ENCODE measurements at places on chromosomes 7 and 10.
A peak's percentile ranks its signal among the peaks of the same experiment; 100 is the strongest.

DNA sequence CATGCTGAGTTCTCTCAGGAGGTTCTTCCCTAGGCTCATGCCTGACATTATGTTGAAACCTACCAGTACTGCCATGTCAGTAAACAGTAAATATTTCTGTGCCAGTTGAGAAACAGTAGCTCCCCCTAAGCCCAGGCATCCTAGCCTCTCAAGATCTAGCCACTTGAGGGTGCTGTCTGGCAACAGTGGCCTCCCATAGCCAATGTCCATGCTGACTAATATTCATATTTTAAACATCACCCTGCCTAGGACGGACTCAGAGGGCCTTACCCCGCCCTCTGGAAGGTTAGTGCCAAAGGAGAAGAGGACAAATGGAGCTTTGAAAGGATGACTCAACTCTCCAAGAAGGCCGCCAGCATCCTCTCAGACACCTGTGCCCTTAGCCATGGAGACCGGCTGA is 7.7 kb downstream of the ACSM6 start:
- no peak for DNase-seq

- no peak for DNase-seq
Observed at GRCh38 chr10:121189066-121189465, 337.9 kb downstream of the WDR11 start.

DNA sequence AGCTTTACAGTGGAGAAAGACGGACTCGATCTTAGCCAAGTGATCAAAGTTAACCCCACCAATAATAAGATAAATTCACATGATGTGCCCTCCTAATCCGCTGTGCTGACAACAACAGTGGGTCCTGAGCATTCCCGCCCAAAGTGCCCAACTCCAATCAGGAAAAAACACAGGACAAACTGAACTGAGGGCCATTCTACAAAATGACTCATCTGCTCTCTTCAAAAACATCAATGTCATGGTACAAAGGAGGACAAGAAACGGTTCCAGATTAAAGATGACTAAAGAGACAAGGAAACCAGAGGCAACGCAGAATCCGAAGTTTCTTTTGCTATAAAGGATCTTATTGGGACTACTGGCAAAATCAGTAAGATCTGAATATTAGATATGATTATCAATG is 79.4 kb downstream of the CTBP2 start:
- DNase-seq: no peak

GRCh38 chr10:89086801-89087521 is 96.4 kb downstream of the FAS start:
- peak; percentile 88 for DNase-seq

DNA sequence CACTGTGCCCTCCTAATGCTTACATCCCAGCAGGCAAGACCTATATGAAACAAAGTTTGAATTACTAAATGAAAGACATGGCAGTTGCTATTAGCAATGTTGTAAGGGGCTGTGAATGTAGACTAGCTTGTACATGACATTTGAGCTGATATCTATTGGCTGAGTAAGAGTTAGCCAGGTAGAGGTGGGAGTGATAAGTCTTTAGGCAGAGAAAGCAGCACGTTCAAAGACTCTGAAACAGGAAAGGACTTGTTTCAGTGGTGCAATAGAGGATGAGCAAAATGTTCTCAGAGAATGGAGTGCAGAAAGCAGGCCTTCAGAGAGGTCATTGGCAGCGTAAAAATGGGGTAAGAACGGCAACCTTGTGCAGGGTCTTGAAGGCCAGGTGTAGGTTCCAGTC is 687.6 kb downstream of the AUTS2 start:
- DNase-seq: no peak

GRCh38 chr10:14389981-14390590 is 59.4 kb upstream of the FRMD4A start:
- no peak for DNase-seq

DNA sequence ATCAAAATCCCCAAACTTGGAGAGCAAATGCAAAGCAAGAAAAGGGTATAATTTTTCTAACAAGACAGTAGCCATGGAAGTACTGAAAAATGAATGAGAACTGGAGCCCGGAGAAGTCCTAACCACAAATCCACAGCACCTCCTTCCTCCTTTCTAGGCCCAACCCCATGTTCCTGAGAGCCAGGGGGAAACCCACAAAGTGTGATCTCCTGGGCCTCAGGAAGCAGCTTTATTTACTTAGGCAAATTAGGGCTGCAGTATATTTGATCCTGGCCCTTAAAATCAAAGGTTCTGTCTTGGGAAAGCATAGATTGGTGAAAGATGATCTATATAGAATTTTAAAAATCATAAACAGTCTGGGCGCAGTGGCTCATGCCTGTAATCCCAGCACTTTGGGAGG is 103.0 kb downstream of the DOCK4 start:
- DNase-seq: peak; percentile 64

- DNase-seq: no peak
Observed at GRCh38 chr7:99465421-99465768, 572 bp downstream of the ATP5MF start.

DNA sequence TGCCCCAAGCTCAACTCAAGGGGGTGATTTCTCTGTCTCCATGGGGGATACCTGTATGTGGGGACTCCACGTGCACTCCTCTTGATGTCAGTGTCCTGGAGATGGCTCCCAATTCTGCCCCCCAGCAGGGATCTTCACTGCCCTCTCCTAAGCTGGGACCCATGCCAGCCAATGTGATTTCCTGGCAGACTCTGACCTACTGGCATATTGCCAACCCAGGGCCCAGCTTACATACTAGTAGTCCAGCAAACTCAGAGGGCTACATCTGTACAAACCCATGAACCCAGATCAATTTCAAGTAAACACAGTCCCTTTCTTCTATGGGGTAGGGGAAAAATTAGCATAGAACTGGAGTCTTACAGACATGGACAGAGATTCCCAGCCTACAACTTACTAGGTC is 26.2 kb upstream of the BMPR1A start:
- no peak for DNase-seq

DNA sequence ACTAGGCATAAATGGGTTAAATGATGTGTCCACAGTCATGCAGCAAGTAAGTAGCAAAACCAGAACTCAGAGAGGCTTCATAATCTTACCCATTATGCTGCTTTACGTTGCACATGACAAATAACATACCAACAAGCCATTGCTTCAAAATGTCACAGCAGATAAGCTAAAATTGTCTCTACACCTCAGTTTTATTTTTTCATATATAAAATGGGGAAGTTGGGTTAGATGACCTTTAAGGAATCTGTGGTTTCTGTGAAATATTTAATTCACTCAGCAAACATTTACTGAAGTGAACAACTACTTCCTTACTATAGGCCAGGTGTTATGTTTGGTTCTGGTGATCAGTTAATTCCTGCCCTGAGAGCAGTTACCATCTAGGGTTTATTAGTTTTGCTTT is 2.2 kb upstream of the ASCC1 start:
- DNase-seq: peak; percentile 23

- DNase-seq: no peak
Observed at GRCh38 chr10:118773041-118773440, 18.3 kb upstream of the CACUL1 start.

DNA sequence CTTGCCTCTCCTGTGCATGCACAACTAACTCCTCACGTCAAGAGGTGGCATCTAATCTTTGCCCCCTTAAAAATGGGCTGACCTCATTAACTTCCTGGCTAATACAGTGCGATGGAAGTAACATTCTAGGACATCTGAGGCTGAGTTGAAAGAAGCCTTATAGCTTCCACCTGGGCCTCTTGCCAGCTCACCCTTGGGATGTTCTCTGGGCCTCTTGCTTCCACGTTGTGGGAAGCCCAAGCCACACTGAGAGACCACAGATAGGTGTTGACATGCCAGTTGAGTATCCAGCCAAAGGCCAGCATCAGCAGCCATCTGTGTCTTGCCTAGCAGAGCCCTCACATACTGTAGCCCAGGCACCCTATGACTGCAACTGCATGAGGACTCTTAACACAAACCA is 60.8 kb upstream of the GDF10 start:
- no peak for DNase-seq

- DNase-seq: no peak
Observed at GRCh38 chr10:67539312-67539711, 156.7 kb downstream of the CTNNA3 start.

- no peak for DNase-seq
Observed at GRCh38 chr10:91838199-91838598, 40.0 kb downstream of the TNKS2 start.

DNA sequence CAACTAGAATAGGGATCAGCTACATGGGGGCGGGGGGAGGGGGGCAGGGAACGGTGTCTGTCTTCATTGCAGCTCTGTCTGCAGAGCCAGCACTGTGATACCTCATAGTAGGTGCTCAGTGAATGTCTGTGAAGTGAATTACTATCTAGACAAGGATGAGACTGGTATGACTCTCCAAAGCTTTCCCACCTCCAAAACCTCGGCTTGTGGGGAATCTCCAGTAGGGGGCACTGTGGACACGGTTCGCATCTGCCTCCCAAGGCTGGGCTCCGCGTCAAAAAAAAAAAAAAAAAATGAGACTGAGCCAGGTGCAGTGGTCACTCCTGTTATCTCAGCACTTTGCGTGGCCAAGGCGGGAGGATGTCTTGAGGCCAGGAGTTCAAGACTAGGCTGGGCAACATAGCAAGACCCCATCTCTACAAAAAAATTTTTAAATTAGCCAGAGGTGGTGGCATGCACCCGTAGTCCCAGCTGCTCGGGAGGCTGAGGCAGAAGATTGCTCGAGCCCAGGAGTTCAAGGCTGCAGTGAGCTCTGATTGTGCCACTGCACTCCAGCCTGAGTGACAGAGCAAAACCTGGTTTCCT is 9.6 kb downstream of the TRIM56 start:
- peak; percentile 90 for DNase-seq

GRCh38 chr10:80460399-80461207 is 6.5 kb downstream of the TSPAN14 start:
- DNase-seq: no peak

DNA sequence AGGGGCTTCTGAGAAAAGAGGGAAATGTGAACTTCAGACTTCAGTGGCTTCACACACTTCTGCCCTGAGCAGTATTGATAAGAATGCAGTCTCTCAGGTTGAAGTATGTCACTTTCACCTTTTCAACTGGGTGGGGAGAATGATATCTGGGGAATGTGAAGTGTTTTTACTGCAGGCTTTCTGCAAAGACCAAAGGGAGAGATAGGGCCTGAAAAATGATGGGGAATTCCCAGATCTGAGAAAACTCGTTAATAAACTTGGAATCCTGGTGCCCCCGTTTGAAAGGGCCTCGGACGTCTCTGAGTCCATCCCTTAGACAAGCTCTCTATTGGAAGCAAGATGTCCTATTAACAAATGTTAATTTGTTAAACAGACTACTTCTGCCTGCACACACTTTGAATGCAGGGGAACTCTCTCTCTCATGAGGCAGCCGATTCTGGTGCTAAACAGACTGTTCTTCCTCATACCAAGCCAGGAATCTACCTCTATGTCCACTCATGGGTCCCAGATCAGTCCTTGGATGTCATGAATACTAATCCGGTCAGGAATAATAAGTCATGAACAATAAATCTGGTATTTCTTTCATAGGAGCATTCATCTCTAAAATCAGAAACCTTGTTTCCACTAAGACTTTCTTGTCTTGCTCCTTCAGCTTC is 193.6 kb downstream of the JCAD start:
- no peak for DNase-seq

GRCh38 chr7:95405208-95405607 is 9.0 kb upstream of the PON3 start:
- DNase-seq: no peak

DNA sequence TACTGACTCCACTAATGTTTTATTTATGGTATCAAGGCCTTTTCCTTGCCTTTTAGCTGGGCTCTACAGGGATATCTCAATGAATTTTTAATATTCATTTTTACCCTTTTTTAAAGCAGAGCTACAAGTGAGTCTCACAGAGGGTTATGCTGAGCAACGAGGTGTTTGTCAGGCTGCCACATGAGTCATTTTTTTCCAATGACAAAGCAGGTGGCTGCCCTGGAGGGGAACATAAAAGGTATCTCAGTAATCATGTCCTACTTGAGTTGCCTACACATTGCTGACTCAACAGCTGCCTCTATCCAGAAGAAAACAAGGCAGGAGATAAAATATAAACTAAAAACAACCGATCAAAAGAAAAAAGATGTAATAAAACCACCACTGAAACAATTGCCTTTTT is 1004.9 kb upstream of the POT1 start:
- DNase-seq: no peak

- DNase-seq: peak; percentile 70
Observed at GRCh38 chr10:103470761-103471653, 8.0 kb downstream of the CALHM3 start.

DNA sequence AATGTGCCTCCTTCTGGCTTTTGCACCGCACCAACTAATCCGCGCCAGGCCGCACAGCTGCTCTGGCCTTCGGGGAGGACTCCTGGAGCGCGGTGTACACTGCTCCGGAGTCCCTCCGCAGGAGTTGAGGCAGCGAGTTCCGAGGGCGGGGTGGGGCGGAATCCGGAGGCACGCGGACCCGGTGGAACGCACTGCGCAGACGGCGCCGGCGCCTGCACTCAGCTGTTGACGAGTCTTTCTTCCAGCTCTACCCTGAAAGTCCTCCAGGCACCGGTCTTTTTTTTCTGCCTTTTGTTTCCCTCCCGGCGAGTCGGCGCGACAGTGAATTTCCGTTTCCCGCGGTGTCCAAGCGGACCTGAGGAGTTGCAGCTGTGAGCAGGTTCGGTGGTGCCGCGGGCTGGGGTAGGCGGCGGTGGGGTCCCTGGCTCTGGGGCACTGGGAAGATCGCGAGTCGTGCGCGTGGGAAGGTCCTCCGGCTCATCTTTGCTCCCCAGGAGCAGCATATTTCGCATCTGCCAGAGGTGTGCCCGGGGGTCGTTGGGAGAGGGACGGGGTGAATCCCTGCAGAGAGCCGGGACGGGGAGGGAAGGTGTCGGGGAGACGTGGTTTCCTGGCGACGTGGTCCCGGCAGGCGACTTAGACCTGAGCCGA is 44.1 kb downstream of the SFTPD start:
- peak; percentile 35 for DNase-seq

GRCh38 chr10:86253091-86254072 is 113.2 kb downstream of the GRID1 start:
- no peak for DNase-seq

DNA sequence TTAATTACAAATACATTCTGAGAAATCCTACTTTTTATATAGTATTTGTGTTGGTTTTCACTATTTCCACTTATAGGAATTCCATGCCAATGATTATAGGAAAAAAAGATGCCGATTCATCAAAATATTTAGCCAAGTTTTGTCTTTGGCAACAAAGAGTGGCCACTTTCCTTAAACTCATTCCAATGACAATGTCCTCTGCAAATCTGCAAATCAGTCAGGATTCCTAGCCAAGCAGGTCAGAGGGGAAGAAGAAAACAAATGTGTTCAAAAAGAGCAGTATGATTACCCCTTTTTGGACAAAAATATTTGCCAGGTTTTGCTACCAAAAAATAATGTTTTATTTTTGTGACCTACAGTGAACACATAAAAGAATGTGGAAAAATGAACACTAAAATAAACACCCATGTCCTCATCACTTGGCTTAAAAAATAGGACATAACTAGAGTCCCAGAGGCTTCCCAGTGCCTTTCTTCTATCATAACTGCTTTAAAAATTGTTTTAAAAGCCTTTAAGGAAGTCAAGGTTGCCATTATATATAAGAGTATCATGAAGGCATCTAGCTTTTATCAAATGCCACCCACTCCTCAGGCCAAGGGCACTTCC is 125.9 kb downstream of the ADAM12 start:
- no peak for DNase-seq

Measured in inflammatory macrophage treated with lipopolysaccharide for 1 hour (primary cell).